ENCODE measurements at places on chromosomes 4 and X.

DNA sequence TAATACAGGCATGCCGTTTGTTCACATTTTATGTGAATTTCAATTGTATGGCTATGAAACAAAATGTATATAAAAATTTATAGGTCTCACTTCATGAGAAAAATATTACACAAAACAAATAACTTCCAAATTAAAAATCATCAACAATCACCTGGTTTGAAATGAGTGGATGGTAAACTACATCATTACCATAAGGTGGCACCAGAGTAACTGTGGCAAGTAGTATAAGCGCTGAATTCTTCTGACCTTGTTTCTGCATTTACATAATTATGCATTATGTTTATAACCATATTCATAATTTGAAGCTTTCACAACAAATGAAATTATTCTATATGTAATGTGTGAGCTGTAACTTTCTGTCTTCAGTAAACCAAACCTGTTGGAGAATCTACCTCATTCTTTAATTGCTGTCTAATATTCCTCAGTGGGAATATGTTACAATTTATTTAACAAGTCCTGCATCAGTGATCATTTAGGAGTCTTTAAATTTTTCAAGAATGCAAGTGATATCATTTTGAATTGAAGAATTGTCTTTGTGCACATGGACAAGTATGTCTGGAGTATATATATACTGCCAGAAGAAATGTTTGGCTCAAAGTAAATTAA lies 55.2 kb downstream of the MMRN1 start:
- no peak for DNase-seq

GRCh38 chrX:82134378-82134777 lies 932.5 kb downstream of the SH3BGRL start:
- no peak for DNase-seq

DNA sequence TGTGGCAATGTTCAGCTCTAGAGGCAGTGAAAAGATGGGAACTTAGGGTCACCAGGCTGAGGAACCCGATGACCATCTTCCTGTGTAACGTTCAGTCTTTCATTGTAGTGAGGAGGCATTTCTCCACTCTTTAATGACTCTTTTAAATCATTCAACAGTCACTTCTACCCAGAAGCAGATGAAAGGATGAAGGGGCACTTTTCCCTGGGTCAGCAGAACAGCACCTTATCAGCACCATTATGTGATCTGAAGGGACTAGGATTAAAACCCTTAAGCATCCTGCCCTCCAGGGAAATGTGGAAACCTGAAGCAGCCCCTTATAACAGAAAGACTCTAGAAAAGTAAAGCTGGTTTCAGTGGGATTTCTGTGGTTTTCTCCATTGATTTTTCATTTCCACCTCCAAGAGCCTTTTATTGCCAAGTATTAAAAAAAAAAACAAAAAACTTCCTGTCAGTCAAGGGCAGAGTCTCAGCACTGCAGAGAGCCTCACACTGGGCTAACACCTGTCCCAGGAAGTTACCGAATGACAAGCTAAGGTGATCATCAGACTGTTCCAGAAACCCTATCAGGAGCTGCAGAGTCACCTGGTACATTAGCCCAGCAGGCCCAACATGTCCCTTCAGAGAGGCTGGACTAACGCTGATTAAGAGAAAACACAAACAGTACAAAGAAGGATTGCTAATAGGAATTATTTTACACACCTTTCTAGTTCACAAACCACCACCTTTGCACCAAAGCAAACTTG lies 185.9 kb downstream of the SHROOM3 start:
- DNase-seq, result no peak

- no peak for DNase-seq
These were observed 9.1 kb downstream of the QDPR start for GRCh38 chr4:17502756-17503155.

GRCh38 chr4:154407443-154407842 lies 84.2 kb downstream of the DCHS2 start:
- no peak for DNase-seq

DNA sequence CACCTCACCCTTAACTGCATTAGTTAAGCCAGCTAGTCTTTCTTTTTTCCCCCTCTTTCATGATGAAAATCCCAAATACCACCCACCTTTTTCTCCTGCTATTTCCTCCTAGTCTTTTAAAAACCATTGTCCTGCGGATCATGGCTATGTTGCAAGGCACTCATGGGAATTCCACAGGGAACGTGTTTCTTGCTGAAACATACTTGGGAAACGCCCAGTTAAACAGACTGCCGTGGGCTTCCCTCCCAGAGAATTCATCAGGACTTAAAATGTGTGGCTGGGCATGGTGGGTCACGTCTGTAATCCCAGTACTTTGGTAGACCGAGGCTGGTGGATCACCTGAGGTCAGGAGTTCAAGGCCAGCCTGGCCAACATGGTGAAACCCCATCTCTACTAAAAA lies 32.2 kb downstream of the XG start:
- no peak for DNase-seq

Data from GM04504 (cell line).